Epithelial cell of esophagus (primary cell): ENCODE measurements at places on chromosomes 16 and 17.

- DNase-seq: no peak
Measured at GRCh38 chr17:58328195-58329034, at the start of gene TSPOAP1. TSS of gene TSPOAP1 (minus strand) at chr17:58328795. CDS start at chr17:58327920, 875 bp downstream.

- DNase-seq: no peak
Measured at GRCh38 chr17:59355702-59356325, 24.4 kb downstream of the YPEL2 start.

DNA sequence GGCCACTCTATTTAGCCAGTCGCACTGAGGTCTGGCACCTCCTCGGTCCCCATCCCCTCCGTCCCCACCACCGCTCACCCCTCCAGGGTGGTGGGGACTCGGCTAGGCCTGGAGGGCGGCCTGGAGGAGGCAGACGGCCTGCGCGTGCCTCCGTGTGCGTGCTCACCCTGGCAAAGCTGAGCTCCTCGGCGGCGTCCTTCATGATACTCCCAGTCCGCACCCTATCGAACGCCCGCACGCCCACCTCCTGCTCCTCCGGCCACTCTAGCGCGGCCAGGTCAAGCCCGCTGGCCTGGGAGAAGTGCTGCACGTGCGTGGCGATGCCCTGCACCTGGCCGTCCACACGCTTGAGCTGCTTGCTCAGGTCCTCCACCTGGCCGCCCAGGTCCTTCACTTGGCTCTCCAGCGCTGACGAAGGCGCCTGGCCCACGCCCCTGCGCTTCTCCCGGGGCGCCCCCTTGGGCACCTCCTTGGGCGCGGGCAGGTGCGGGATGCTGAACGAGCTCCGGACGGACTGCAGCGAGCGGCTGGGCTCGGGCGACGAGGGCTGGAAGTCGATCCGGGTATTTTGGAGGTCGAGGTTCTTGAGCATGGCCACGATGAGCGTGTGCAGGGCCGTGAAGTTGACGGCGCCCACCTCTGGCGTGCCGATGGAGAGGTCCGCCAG lies 644 bp downstream of the QRICH2 start:
- DNase-seq: no peak

- no peak for DNase-seq
Measured at GRCh38 chr17:73841431-73842060, 197.3 kb upstream of the SDK2 start.

DNA sequence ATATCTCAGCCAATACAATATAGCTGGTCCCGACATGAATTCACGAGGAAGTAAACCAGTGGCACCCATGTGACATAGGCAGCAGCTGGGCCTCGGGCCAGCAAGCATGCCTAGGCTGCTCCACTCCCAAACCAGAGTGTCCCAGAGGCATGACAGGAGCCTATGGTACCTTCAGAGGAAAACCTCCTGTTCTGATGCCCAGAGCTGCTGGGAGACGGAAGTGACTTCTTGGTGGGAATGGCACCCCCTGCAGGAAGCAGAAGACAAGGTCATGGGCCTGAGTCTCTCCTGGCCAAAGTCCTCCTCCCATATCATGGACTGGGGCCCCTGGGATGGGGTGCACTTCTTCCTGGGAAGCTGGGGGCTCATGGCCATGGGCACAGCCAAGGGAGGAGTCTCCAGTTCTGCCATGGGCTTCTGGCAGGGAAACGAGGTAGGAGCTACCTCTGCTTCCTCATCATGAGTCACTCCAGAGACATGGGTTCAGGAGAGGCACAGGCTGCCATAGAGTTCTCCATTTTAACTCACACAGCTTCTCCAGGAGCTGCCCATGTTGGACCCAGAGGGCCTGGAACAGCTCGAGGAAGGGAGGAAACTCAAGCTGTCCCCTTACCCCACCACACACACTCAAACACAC lies 13.4 kb downstream of the FBF1 start:
- DNase-seq: peak; percentile 74
